NCI-H2029 treated with DMSO at 0.1 percent for 48 hours (cell line): ENCODE measurements at places on chromosomes 1 and 21.

- no peak for DNase-seq
These were observed 183.3 kb downstream of the ST6GALNAC3 start for GRCh38 chr1:76257823-76258222.

GRCh38 chr1:51535006-51535592 lies 16.0 kb upstream of the EPS15 start:
- DNase-seq = peak; percentile 24

GRCh38 chr1:187577610-187578009 lies 748.9 kb downstream of the PLA2G4A start:
- no peak for DNase-seq

DNA sequence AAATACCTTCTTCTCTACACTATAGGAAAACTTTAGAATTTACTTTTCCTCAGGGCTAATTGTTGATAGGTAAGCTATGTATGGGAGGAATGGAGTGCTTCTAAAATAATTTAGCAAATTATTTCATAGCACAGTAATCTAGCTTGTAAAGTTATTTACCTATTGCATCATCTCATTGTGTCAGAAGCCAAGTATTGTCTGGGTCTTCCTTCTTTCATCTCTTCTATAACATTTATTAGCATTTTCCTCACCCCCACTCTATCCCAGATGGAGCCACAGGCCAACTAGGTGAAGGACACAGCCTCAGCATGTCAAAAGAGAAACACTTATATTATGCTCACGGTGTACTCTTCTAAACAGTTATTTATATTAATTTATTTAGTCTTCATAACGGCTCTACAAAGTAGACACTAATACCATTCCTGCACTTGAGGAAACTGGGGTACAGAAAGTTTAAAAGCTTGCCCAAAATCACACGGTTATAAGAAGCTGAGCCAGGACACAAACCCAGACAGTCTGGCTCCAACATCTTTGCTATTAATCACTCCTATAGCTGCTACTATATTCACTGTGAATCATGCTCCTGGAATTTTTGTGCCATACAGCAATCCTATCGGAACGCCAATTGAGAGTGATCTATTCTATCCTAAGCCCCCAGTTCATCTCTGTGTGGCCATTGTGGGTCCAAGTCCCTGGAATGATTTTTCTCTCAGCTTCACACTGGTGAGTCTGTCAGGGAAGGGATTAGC lies 43.1 kb downstream of the OR10J5 start:
- DNase-seq = no peak

DNA sequence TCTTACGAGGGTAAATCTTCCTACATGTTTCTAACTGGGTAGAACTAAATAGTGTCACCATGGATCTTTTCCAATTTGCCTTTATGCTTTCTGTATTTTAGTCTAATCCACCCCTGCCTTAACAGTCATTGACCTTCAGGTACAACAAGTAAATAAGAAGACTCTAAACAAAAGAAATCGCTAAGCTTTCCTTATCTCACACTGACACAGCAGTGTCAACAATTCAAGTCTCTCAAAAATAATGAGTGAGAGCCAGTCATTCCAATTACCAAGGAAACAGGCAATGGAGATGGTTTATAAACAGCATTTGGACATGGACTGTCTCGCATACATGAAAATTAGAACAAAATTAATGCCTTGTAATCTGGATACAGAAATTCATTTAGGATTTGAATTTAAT lies 365.8 kb downstream of the VAV3 start:
- DNase-seq = no peak

GRCh38 chr1:73784026-73784425 lies 413.9 kb downstream of the LRRIQ3 start:
- DNase-seq = no peak

GRCh38 chr21:34675871-34676270 lies 7.1 kb downstream of the CLIC6 start:
- DNase-seq = no peak

DNA sequence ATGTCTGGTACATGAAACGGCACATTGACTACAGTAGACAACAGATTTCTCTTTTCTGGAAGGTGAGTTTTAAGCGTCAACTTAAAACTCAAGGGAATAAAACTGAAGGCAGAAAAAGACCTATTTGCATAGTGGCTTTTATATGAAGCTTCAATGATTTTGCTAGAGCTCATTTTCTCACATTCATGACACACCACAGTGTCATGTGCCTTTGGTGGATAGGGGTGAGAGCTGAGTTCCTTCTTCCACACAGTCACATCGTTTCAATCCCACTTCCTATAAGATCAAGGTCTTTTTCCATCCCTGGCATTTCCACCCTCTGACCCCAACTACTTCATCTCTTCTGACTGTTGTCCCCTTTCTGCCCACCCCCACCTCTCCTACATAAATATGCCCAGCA lies 31.0 kb downstream of the IL12RB2 start:
- DNase-seq = no peak

- DNase-seq = no peak
These were observed 3.7 kb downstream of the OPRD1 start for GRCh38 chr1:28815533-28816185.

- DNase-seq = no peak
These were observed 132.3 kb downstream of the HLCS start for GRCh38 chr21:36834192-36834591.

DNA sequence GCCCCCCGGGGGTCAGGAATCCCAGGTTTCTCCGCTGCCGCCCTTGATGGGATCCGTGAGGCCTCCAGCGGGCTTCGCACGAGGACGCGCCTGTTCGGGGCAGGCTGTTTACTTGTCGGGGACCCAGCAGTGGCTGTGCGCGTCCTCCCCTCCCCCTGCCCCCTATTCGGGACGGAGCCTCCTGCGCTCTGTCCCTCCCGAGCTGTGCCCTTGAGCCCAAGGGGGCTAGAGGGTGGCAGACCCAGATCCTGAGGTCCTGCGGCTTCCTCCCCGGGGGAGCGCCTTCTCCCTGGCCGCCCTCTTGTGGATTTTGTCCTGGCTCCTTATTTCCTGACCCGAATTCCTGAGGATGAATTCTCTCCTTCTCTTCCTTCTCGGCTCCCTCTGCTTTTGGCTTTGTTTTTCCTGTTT lies 38.4 kb downstream of the PIK3CD start:
- no peak for DNase-seq

- DNase-seq = no peak
These were observed 1194.5 kb downstream of the PLA2G4A start for GRCh38 chr1:188023206-188023605.

GRCh38 chr1:157114183-157115121 lies 14.8 kb upstream of the ETV3L start:
- DNase-seq = no peak

DNA sequence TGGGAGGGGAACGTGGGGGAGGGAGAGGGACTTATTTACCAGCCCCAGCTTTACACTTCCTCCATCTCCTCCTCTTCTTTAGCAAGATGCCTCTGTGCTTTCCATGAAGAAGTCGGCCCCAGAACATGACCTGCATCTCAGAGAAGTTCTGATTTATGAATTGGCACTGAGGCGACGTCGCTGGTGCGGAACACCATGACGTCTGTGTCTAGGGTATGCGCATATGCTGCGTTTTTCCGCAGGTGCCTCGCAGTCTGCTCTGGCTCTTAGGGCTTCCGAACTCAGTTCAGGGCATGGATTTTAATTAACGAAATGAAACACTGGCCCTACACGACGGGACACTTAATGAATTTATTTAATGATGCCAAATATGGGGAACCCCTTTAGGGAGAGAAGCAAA lies 510.3 kb downstream of the SMYD3 start:
- DNase-seq = no peak

GRCh38 chr1:110291241-110292030 lies 47.7 kb upstream of the RBM15 start:
- DNase-seq = no peak

- DNase-seq = no peak
These were observed 109.1 kb downstream of the TIAM1 start for GRCh38 chr21:31234936-31235335.

DNA sequence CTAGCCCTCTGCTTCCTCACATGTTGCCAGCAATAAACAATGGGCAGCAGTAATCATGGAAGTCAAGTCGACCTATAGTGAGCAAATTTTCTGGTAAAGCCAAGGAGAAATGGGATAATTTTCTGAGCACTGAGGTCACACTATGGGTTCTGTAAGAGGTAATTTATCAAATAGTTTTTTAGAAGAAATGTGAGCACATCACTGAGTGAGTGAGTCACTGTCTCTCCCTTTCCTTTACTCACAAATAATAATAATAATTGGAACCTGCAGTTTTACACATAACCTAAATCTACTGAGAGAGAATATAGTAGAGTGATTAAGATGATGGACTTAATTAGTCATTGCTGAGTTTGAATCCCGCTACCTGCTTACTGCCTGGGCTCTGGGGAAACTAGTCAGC lies 23.6 kb downstream of the SLC35F3 start:
- no peak for DNase-seq

DNA sequence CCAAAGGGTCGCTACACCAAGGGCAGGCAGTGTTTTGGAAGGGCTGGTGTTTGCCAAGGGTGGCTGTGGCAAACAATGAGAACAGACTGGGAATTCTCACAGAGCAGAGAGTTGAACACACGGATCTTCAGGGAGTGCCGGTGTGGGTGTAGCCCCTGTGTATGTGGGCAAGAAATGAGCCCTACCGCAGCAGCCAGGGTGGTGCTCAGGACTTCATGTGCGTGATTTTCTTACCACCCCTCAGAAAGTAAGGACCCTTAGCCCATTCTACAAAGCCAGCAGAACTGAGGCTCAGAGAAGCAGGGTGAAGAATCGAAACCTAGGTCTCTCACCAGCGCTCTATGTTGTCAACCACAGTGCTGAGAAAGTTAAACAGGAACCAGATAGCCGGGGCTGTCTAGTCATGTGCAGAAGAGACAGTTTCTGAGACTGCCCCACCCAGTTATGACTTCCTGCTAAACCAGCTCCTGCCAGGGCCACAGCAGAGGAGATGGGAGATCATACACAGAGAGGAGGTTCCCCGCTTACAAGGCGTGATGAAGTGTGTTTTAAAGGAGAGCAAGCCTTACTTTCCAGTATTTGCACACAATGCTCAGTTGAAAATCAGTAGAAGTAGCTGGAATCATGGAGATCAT lies 21.9 kb upstream of the MORC3 start:
- no peak for DNase-seq

GRCh38 chr1:5831600-5832335 lies 160.5 kb downstream of the NPHP4 start:
- no peak for DNase-seq

GRCh38 chr1:94734963-94735901 lies 84.9 kb upstream of the SLC44A3 start:
- DNase-seq = no peak

GRCh38 chr21:36079010-36079649 lies 9.3 kb downstream of the CBR1 start:
- DNase-seq = no peak

- no peak for DNase-seq
These were observed 73.7 kb downstream of the MT1HL1 start for GRCh38 chr1:236930503-236930902.

- no peak for DNase-seq
These were observed 74.0 kb upstream of the GALNT2 start for GRCh38 chr1:229993060-229993459.

DNA sequence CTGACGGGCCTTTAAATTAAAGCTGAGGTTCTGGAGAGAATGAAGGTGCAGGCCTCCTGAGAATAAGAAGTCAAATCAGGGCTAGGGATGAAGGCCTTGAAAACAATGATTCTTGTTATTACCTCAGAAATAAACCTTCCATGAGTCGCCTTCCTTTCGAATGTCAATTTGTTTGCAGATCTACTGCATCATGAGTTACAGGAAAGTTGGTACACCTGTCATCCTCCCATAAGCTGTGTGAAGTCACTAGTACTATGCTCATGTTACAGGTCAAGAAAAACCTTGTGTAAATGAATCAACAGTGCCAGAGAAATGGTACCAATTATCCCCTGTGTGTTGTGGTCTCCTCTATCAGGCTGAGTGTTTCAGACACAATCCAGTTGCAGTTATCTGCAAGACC lies 281.2 kb upstream of the PLXNA2 start:
- DNase-seq = no peak

DNA sequence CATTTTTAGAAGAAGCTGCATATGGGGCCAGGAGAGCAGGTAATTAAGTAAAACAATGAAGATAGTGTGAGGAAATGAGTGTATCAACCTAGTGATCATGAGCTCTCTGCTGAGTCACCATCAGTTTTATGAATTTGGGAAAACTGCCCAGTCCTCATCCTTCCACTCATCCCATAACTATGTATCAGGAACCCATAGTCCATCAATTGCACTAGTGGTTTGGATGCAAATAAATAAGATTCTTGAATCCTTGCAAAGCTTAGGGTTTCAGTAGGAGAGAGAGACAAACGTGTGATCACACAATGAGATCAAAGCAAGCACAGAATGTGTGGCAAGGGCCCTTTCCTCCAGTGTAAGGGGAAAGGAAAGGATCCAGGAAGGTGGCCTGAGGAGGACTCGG lies 145.6 kb downstream of the ZZZ3 start:
- DNase-seq = no peak

DNA sequence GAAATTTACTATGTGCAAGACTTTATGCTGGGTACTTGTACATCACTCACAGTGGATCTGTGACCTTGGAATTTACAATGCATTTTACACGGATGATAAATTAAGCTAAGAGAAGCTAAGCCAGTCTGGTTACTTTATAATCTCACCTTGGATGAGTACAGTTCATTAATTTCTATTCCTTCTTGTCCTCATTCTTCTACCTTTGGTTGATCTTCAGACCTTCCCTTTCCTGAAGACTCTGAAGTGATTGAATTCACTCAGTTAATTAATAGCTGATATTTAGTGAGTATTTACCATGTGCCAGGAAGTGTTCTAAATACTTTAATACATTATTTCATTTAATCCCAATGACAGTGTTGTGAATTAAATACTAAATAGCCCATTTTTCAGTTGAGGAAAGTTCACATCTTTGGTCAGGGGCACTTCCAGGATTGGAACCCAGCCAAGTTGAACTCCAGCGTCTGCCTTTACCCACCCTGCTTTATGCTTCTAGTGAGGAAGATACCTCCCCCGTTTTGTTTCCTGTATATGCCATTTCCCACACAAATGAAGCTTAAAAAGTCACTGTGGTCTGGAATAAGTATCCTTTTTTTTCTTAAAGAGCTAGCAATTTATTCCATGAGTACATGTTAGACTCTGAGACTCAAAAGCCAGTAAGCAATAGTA lies 146.6 kb downstream of the TLR5 start:
- no peak for DNase-seq

- DNase-seq = no peak
These were observed 21.4 kb downstream of the GNB1 start for GRCh38 chr1:1869469-1869868.
